ENCODE measurements at places on chromosomes 13 and 19. TPM values are rescaled to one million over a fixed set of nuclear protein-coding genes. Genes with fewer than 3 reads are reported as not detected.

PSMD8 gene
- 113 TPM for polyA plus RNA-seq

PHF11 gene
- 39.0 TPM for polyA plus RNA-seq

ZNF20 gene
- polyA plus RNA-seq, result not detected

JAK3 gene
- not detected for polyA plus RNA-seq

LMO7 gene
- polyA plus RNA-seq, result 151 TPM

ZNF546 gene
- polyA plus RNA-seq, result 3.5 TPM

HIF3A gene
- 355 TPM for polyA plus RNA-seq

GPR32 gene
- polyA plus RNA-seq, result not detected

SBSN gene
- 26.7 TPM for polyA plus RNA-seq

- no peak for DNase-seq
Measured at GRCh38 chr13:109904218-109904617, 117.8 kb upstream of the IRS2 start.

GRCh38 chr19:13241231-13242104 lies 91.3 kb downstream of the IER2 start:
- DNase-seq, result no peak

DNA sequence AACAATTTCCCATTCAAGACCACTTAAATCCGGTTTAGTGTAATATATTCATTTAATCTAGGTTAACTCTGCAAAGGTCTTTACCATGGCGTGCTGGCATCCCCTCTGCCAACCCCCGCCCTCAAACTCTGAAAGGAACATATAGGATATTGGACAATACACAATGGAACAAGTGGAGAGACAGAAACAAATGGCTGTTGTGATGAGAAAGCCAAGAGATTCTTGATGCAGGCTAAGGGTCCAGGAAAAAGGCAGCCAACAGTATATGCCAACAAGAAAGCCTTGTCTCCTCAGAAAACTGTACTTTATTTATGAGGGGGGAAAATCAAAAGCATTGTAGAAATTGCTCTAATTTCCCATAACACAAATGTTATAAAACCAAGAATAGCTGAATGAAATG lies 407.3 kb upstream of the SGCG start:
- DNase-seq, result no peak

- no peak for DNase-seq
Measured at GRCh38 chr13:40599124-40599523, 67.3 kb downstream of the FOXO1 start.

- DNase-seq, result no peak
Measured at GRCh38 chr13:21579754-21580316, 24.1 kb downstream of the MICU2 start.

DNA sequence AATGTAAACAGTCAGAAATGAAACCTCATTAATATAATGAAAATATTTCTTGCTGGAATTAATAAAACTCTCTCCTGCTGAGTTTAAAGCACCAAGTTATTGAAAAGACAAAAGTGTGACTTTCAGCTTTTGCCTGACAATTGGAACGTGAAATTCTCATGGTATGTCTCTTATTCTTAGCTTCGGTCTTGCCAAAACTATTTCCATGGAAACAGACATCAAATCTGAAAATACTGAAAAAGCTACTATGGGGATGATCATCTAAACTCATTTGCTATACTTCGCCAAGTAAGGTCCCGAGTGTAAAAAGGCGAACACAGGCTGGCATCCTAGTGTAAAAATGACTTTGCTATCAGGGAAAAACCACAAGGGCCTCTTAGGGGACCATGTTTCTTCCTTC lies 22.8 kb downstream of the HTR2A start:
- no peak for DNase-seq

GRCh38 chr19:31126236-31126635 lies 223.0 kb downstream of the TSHZ3 start:
- no peak for DNase-seq

- no peak for DNase-seq
Measured at GRCh38 chr13:109989686-109990085, 203.3 kb upstream of the IRS2 start.

- no peak for DNase-seq
Measured at GRCh38 chr19:29120466-29120865, 92.5 kb downstream of the UQCRFS1 start.

- DNase-seq, result no peak
Measured at GRCh38 chr13:36683701-36684100, 9.9 kb downstream of the SERTM1 start.

- DNase-seq, result no peak
Measured at GRCh38 chr13:21777166-21777565, 106.3 kb downstream of the FGF9 start.

- DNase-seq, result no peak
Measured at GRCh38 chr19:45122832-45123231, 29.9 kb downstream of the PPP1R37 start.

GRCh38 chr13:34176633-34177032 lies 358.7 kb downstream of the RFC3 start:
- no peak for DNase-seq

- no peak for DNase-seq
Measured at GRCh38 chr19:37313335-37313627, 57.6 kb upstream of the ZNF527 start.

- DNase-seq, result no peak
Measured at GRCh38 chr13:96940961-96941360, 53.3 kb downstream of the OXGR1 start.

DNA sequence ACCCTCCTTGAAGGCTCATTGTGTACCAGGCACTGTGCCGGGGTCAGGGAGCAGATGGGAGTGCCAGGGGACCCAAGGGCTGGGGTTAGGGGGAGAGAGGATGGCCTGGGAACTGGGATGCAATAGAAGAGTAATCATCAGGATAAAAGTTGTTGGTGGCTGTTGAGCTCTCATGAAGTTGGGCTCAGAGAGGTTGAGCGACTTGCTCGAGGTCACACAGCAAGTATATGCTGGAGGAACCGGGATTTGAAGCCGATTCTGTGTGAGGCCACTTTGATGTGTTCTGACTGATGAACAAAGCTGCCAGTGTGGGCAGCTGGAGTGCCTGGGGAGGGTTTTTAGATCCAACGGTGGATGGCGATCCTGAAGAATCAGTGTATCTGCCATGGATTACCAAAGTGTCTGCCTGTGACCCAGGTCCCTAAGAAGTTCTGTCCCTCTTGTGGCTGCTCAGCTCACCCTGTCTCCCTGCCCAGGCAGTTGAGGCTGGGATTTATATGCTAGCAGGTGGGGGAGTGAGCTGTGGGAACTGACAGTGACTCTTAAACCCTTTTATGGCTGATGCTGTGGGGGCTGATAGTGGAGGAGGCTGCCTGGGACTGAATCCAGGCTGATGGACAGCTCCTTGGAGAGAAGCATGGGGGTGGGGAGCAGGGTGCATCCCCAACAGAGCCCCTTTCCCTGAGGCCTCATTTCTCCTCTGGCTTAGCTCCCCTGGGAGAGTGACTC lies 8.3 kb downstream of the ARHGEF18 start:
- no peak for DNase-seq

- peak; percentile 97 for DNase-seq
Measured at GRCh38 chr19:48965040-48965805, at the start of gene FTL. Gene FTL (plus strand): TSS chr19:48965309. CDS start chr19:48965508, 199 bp downstream.

DNA sequence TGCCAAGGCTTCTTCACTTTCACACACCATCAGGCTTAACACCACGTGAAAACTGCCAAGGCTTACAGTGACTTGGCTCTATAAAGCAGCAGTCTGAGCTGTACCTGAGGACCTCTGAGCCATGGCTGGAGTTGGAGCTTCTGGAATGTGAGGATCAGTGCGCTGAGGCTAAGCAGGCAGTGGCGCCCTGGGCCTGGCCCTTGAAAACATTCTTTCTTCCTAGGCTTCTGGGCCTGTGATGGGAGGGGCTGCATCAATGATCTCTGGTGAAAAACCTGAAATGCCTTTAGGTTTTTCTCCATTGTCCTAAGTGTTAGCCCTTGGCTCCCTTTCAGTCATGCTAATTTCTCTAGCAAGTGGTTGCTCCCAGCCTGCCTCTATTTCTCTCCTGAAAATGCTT lies 192.5 kb upstream of the PCDH20 start:
- DNase-seq, result no peak

- no peak for DNase-seq
Measured at GRCh38 chr13:39196965-39197646, 158.8 kb downstream of the NHLRC3 start.

GRCh38 chr19:40302224-40303011 lies 17.3 kb upstream of the AKT2 start:
- no peak for DNase-seq

- no peak for DNase-seq
Measured at GRCh38 chr13:30570691-30571090, 47.0 kb upstream of the USPL1 start.

GRCh38 chr19:15313649-15314279 lies 18.6 kb downstream of the BRD4 start:
- DNase-seq, result no peak

GRCh38 chr13:30659980-30660379 lies 42.3 kb downstream of the USPL1 start:
- no peak for DNase-seq

- DNase-seq, result peak; percentile 43
Measured at GRCh38 chr19:8654591-8655339, 24.3 kb downstream of the NFILZ start.

DNA sequence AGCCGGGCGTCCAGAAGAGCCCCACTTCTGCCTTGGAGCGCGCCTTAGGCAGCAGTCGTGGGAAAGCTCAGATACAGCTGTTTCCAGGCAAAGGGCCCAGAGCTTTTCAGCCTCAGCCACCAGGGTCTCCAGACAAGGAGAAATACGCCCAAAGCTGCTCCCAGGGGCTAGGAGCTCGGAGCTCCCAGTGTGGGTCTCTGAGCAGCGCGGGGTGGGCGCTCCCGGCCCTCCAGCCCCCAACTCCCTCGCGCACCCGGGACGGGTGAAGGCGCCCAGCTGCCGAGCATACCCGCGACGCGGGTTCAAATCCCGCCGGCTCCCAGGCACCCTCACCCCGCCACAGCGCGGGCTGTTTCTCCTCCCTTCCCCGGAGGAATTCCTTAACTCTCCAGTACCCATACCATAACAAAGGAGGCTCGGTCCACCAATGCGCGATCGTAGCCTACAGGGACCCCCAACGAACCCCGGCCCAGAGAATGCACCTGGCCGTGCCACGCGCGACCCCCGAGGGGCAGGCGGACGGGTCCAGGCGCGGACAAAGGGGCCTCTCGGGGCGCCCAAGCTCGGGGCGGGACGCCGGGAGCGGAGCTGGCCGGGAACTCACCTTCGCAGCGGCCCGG lies 507 bp downstream of the COL4A1 start:
- DNase-seq, result peak; percentile 69

DNA sequence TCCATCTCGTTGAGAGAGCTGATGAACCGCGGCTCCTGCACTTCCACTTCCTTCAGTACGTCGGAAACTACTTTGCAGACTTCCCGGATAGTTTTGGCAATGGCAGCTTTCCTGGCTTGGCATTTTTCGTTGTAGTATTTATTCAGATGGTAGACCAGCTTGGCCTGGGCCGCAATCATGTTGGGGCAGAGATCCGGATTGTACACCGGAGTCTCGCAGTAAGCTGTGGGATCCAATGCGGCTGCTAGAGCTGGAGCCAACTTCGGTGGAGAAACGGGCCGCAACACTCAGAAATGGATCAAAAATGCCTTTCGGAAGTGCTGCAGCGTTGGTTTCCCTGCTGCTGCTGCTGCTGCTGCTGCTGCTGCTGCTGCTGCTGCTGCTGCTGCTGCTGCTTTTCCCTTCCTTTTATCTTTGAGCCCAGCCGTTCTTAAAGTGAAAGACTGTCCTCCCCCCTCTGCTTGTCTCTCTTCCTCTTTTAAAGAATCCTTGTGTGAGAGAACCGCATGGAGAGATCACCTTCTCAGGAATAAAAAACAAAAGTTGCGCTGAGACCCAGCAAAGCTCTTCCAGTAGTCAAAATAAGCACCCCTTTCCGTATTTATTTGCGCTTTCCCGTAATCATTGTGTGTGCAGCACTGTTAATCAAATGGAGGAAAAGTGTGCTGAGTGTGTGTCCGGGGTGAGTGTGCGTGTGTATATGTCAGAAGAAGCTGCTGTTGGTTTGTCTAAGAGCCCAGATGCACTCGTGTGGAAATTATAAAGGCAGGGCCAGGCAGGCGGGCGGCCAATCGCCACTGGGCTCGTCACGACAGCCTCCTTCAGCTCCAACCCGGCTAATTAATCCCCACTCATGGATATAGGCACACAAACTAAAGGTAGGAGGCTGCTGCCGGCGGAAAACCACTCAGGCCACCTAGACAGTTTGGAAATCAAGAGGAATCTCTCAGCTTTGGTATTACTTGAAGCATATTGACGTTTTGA lies at the start of gene MAB21L1:
TSS of gene MAB21L1 (minus strand) at position 730 of the 984 bp plus-strand sequence. CDS start at position 179, 551 bp downstream.
- DNase-seq, result peak; percentile 89

GRCh38 chr13:45696610-45697226 lies 5.4 kb upstream of the CBY2 start:
- no peak for DNase-seq

GRCh38 chr13:95456815-95457214 lies 95.7 kb upstream of the CLDN10 start:
- no peak for DNase-seq

- DNase-seq, result no peak
Measured at GRCh38 chr13:20170921-20171320, 10.1 kb upstream of the GJA3 start.

GRCh38 chr13:104357174-104357573 lies 1291.0 kb upstream of the SLC10A2 start:
- DNase-seq, result no peak

- DNase-seq, result peak; percentile 14
Measured at GRCh38 chr13:31896427-31896826, 135.1 kb upstream of the FRY start.

All from muscle of arm (tissue), 14 donors.